Activated naive CD8-positive, alpha-beta T cell treated with anti-CD3 and anti-CD28 coated beads for 36 hours (primary cell): ENCODE measurements at places on chromosomes 11 and 22. TPM values are rescaled to one million over a fixed set of nuclear protein-coding genes. Genes with fewer than 3 reads are reported as not detected.

Gene PYGM
- 1.6 TPM for total RNA-seq

Gene CADM1
- total RNA-seq = not detected

Gene TXNRD2
- 20.3 TPM for total RNA-seq

Gene C22orf42
- total RNA-seq = not detected

Gene HEPHL1
- not detected for total RNA-seq

Gene GPR83
- not detected for total RNA-seq

Gene C1QTNF4
- not detected for total RNA-seq

Gene MMP12
- total RNA-seq = not detected

DNA sequence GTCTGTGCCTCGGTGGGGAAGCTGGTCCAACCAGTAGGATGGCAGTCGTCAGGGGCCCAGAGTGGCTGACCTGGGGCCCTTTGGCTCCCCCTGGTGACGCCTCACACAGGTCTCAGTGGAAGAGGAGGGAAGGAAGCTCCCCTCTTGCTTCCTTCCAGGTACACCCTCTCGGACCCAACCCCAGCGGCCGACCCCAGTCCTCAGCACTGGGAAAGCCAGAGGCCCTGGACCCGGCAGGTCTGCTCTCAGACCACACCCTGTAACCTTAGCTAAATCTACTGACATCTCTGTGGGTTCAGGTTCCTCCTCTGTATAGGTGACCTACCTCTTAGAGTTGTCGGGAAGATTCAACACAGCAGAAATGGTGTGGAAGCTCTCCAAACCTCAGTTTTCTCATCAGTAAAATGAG is 3.4 kb upstream of the SCUBE1 start:
- peaks cover 60% of the 10 kb centered on the region for H3K27me3 ChIP-seq
- H3K4me1 ChIP-seq = peaks cover 4% of the 10 kb centered on the region
- no peaks in the 10 kb centered on the region for H3K36me3 ChIP-seq
- DNase-seq = peak; percentile 62

DNA sequence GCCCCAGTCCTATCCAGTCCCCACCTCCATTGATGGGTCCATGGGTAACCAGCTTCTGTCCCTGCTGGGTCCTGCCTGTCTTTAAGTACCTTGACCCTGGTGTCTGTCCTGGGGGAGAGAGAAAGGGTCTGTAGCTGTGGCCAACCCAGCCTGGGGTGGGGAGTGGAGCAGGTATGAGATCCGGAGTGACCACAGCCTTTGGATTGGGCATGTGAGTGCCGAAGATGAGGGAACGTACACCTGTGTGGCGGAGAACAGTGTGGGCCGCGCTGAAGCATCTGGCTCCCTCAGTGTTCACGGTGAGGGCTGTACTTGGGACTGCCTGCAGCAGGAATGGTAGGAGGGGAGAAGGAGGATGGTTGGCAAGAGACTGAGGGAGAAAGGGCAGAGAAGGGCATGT is 5.2 kb downstream of the ROBO3 start:
- no peak overlapping the region for H3K27ac ChIP-seq
- H3K4me1 ChIP-seq = peaks cover 24% of the 10 kb centered on the region
- peaks cover 100% of the 10 kb centered on the region for H3K27me3 ChIP-seq
- no peak for DNase-seq
- no peaks in the 10 kb centered on the region for H3K36me3 ChIP-seq
- no peak overlapping the region for H3K4me3 ChIP-seq

- DNase-seq = no peak
- H3K36me3 ChIP-seq = no peaks in the 10 kb centered on the region
- H3K4me3 ChIP-seq = no peak overlapping the region
- no peak overlapping the region for H3K27ac ChIP-seq
- H3K27me3 ChIP-seq = no peaks in the 10 kb centered on the region
Observed at GRCh38 chr22:50723991-50724390, 14.0 kb upstream of the ACR start.

GRCh38 chr11:22466351-22466750 is 128.2 kb downstream of the SLC17A6 start:
- no peaks in the 10 kb centered on the region for H3K36me3 ChIP-seq
- H3K27ac ChIP-seq = no peak overlapping the region
- H3K27me3 ChIP-seq = peaks cover 14% of the 10 kb centered on the region
- no peak for DNase-seq
- no peaks in the 10 kb centered on the region for H3K4me1 ChIP-seq

GRCh38 chr11:96330511-96330859 is 12.5 kb downstream of the MAML2 start:
- no peak overlapping the region for H3K4me3 ChIP-seq
- H3K27ac ChIP-seq = peak overlapping the region; percentile 89
- H3K27me3 ChIP-seq = no peaks in the 10 kb centered on the region
- peaks cover 51% of the 10 kb centered on the region for H3K36me3 ChIP-seq
- peaks cover 75% of the 10 kb centered on the region for H3K4me1 ChIP-seq
- DNase-seq = no peak

DNA sequence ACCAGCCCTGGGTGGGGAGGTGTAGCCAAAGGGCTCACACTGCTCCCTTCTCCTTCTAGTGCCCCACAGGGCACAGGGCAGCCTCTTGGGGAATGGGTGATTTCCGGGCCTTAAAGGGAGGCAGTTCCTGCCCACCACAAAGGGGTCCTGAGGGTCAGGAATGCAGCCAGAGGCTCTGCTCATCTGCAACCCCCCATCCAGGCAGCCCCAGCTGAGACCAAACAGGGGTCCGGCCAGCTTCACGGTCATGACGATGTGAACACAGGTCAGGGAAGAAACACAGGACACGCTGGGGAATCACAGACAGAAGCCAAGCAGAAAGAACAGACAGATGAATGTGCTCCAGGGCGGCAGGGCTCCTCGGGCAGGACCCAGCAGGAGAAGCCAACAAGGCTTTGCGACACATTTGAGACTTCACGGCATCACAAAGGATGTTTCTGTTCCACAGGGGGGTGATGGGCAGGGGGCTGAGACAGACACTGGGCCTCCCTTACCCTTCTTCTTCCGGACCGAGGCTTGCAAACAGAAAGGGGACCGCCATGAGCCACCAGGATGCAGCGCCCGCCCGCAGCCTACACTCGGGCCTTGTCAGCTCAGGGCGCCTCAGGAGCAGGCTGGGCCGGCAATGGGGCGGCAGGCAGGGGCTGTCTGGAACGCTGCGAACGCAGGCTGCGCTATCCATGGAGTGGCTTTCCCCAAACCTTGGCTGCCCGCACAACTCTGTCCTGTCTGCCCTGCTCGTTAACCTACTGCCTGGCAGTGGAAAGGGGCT is 101.9 kb downstream of the CTTN start:
- H3K4me3 ChIP-seq = no peak overlapping the region
- H3K4me1 ChIP-seq = no peaks in the 10 kb centered on the region
- H3K27ac ChIP-seq = no peak overlapping the region
- DNase-seq = no peak
- no peaks in the 10 kb centered on the region for H3K27me3 ChIP-seq
- H3K36me3 ChIP-seq = no peaks in the 10 kb centered on the region

- H3K4me3 ChIP-seq = no peak overlapping the region
- H3K27me3 ChIP-seq = peaks cover 28% of the 10 kb centered on the region
- DNase-seq = no peak
- no peak overlapping the region for H3K27ac ChIP-seq
- H3K36me3 ChIP-seq = no peaks in the 10 kb centered on the region
Observed at GRCh38 chr11:125378571-125378970, 117.5 kb downstream of the FEZ1 start.

DNA sequence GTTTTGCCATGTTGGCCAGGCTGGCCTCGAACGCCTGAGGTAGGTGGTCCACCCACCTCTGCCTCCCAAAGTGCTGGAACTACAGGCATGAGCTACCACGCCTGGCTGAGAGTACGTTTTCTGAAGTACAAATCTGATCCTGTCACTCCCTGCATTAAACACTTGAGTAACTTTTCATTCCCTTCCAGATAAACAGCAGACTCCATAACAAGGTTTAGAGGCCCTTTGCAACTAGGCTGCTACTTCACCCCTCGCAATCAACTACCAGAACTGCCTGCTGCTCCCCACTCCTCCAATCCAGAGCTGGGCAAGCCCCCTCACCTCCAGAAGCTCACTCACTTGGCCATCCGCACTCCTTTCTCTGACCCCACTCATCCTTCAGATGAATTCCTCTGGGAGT is 1.5 kb downstream of the KCTD14 start:
- no peak for DNase-seq
- peaks cover 25% of the 10 kb centered on the region for H3K27me3 ChIP-seq

DNA sequence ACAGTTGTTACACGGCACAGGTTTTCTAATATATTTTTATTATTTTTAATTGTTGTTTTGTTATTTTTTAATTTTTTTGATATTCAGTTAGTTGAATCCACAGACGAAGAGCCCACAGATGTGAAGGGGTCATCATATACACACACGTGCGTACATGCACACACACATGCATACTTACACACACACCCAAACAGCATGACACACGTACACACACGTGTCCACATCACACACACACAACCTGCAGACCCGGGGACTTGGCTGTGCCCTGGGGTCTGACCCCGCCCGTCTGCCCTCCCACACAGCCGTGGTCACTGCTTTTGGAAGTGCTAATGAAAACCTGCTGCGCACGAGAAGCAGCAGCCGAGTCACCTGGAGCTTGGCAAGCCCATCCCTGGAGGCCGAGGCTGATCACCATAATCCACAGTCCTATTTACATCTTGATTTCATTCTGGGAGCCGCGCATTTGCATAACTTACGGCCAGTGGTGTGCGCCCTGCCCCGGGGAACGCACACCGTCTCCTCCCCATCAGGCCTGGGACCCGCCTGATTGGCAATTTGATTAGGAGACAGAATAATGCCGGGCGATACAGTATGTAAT is 110.3 kb downstream of the BRD1 start:
- H3K4me1 ChIP-seq = no peaks in the 10 kb centered on the region
- H3K27ac ChIP-seq = no peak overlapping the region
- no peaks in the 10 kb centered on the region for H3K36me3 ChIP-seq

GRCh38 chr22:24183321-24184031 is 2.2 kb downstream of the SUSD2 start:
- H3K4me1 ChIP-seq = peaks cover under 1% of the 10 kb centered on the region
- no peak overlapping the region for H3K27ac ChIP-seq
- no peak overlapping the region for H3K4me3 ChIP-seq
- no peak for DNase-seq

- H3K4me3 ChIP-seq = no peak overlapping the region
- peak overlapping the region; percentile 34 for H3K27ac ChIP-seq
- H3K36me3 ChIP-seq = peaks cover 1% of the 10 kb centered on the region
- H3K27me3 ChIP-seq = no peaks in the 10 kb centered on the region
- peaks cover 24% of the 10 kb centered on the region for H3K4me1 ChIP-seq
Observed at GRCh38 chr11:22703591-22703990, 37.2 kb downstream of the GAS2 start.

DNA sequence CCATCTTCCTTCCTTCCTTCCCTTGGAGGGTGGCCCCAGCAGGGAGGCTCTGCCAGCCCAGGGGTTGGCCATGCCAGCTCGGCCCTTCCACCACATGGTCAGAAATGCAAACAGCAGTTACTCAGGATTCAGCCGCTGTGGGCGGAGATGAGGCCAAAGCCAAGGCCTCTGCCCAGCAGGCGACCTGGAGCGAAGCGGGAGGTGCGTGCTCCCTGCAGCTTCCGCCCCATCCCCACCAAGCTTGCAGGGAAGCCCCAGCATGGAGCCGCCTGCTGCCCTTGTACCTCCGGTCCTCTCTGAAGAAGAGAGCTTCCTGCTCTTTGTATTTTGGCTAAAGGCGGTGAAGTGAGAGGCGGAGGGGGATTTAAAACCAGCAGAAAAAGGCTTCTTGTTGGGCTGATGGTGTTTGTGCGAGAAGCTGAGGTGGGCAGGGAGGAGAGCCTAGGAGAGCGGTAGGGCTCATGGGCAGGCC is 50.4 kb downstream of the ANO1 start:
- no peaks in the 10 kb centered on the region for H3K36me3 ChIP-seq
- H3K4me1 ChIP-seq = no peaks in the 10 kb centered on the region

DNA sequence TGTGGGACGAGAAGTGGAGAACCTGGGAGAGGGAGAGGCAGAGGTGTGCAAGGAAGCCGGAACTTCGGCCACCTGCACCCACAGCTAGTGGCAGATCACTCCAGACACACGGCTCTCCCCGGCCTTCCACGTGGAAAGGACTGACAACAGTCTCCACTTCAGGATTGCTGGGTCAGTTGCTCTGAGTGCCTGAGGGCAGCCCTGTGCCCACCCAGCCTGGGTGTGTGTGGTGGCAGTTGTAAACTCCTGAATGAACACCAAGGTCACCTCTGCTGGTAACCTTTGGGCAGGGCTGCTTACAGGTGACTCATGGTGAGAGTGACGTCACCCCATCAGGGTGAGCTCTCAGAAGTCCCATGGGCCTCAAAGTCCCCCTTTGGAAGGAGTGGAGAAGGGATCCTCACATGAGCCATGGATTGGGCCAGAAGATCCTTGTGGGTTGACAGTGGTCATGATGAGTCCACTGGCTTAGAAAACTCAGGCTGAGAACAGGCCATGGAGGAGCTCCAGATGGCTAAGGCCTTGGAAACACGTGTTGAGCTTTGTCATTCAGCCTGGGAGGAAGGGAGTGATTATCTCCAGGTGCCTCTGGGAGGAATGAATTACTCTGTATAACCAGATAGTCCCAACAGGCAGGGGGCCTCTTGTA is 71.3 kb downstream of the BCR start:
- H3K36me3 ChIP-seq = peaks cover 2% of the 10 kb centered on the region
- no peak overlapping the region for H3K4me3 ChIP-seq
- H3K27me3 ChIP-seq = no peaks in the 10 kb centered on the region
- peaks cover 41% of the 10 kb centered on the region for H3K4me1 ChIP-seq
- peak; percentile 30 for DNase-seq
